ENCODE measurements at places on chromosomes 7 and 10.

GRCh38 chr7:6346581-6346980 lies 74.2 kb upstream of the CYTH3 start:
- no peak for DNase-seq

- no peak for DNase-seq
Measured at GRCh38 chr7:43475983-43476382, 106.9 kb upstream of the STK17A start.

GRCh38 chr7:1458683-1459511 lies at the start of gene MICALL2:
TSS of gene MICALL2 (minus strand) at chr7:1459470. CDS start at chr7:1459326, 144 bp downstream.
- no peak for DNase-seq

GRCh38 chr10:77244746-77245145 lies 392.9 kb downstream of the KCNMA1 start:
- DNase-seq: no peak

DNA sequence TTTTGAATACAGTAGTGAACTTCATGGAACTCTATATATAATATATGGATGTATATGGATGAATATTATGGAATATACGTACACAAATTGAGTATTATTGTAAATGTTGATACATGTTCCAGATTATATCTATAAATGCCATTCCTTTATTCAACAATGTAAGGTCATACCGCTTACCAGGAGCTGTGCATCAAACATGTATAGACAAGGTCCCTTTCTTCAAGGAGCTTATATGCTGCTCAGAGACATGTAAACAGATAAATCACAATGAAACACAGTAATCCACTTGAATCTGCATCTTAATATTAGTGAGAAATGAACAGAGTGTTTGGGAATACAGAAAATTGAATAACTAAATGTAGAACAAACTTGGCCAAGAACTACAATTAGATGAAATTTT lies 898 bp upstream of the SEM1 start:
- DNase-seq: no peak

- no peak for DNase-seq
Measured at GRCh38 chr7:19144661-19145433, at the start of gene FERD3L. TSS of gene FERD3L (minus strand) at chr7:19145421. CDS start at chr7:19145362, 59 bp downstream.

DNA sequence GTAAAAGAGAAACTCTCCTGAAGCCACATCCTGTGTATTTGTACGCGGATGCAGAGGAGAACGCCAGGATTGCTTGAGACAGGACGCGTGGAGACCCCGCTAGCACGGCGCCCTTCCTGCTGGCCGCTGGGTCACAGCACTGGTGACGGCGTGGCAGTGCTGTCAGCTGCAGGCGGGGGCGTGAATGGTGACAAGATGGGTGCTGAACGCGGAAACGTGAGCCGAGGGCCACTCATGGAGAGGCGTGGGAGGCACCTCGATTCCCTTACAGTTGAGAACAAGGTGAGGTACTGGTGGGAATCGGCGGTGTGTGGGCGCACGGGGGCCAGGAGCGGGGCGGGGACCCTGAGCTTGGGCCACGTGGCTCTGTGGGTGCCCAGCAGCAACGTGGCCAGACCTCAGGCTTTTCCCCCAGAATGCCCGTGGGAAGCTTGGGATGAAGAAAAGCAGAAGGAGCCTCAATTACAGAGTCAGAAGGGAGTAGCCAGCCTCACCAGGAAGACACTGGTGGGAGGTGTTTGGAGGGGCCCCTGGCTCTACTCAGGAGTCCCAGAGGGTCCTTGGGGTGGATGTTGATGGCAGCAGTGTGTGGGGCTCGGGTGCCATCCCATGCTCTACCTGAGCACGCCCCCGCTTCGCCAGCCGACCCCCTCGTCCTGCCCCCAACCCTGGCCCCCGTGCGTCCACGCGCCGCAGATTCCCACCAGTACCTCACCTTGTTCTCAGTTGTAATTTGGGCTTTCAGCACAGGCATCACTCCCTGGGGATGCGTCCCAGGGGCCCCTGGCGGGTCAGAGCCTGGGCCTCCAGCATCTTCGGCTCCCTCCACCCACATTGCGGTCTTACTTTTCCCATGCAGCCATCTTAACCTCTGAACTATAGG lies 208.4 kb upstream of the TCERG1L start:
- DNase-seq: no peak

DNA sequence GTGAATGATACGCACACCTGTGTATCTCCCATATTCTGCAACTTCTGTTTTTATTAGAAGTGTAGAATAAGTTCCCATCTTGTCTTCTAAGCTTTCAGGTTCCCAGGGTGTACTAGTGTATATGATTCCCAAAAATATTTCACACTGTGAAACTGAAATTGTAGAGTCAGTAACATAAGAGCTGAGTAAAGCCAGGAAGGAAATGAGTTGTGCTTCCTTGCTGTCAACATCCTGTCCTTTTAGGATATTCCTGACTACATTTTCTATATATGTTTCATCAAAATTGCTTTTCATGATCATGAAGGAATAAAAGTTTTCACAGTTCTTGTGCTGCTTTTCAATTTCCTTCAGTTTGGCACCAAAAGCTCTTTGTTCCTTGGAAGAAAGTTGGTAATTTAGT lies 15.2 kb downstream of the SAMD9L start:
- DNase-seq: no peak

GRCh38 chr10:130481076-130481930 lies 345.1 kb downstream of the GLRX3 start:
- DNase-seq: no peak

- no peak for DNase-seq
Measured at GRCh38 chr10:72730479-72730878, 38.5 kb downstream of the MCU start.

- DNase-seq: peak; percentile 73
Measured at GRCh38 chr7:150357270-150357669, 11.4 kb upstream of the REPIN1 start.

GRCh38 chr7:50205011-50205410 lies 99.5 kb upstream of the IKZF1 start:
- no peak for DNase-seq

DNA sequence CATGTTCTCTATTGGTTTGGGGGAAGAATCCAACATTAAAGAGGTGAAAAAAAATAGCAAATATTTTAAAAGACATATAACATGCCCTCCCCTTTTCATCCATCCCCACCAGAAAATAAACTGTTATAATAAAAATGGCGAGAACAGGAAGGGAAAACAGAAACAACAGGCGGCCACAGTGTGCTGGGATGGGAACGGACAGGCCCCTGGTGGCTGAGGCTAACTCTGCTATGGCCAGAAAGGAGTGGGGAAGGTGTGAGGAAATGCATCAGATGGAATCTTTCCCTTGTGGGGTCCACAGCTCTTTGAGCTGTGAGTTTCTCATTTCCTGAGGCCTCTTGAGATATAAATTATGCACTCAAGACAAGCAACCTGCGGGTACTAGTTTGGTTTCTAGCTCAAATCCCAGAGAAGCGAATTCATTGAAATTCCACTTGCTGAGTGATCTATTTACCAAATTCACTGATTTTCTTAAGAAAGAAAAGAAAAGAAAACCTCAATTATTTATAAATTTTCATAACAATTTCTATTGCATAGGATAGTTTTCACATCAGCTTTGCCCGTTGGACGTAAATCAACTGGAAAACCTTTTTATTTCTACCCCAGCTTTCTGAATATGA lies 139.5 kb downstream of the BMPER start:
- DNase-seq: no peak

DNA sequence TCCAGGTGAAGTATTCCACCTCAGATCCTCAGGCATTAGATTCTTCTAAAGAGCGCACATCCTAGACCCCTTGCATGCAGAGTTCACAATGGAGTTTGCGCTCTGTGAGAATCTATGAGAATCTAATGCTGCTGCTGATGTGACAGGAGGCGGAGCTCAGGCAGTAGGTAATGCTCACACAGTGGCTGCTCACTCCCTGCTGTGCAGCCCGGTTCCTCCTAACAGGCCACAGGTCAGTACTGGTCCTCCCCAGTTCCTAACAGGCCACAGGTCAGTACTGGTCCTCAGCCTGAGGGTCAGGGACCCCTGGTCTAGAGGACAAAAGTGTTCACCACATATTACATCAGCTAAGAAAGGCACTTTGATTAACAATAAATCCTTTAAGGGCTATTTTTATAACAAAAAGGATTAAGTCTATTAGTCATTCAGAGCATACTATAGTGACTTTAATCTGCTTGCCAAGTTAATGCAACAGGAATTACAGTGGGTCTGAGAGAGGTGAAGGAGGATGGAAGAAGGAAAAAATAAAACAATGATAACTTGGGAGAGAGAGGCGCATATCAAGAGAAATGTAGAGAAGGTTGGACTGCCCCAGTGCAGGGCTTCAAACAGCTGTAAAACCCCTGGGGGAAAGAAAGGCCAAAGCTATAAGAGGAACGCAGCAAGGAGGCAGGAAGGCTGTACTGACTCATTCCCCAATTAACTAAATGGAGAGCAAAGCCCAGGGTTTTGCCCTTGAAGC lies 49.2 kb downstream of the CUL2 start:
- DNase-seq: no peak

DNA sequence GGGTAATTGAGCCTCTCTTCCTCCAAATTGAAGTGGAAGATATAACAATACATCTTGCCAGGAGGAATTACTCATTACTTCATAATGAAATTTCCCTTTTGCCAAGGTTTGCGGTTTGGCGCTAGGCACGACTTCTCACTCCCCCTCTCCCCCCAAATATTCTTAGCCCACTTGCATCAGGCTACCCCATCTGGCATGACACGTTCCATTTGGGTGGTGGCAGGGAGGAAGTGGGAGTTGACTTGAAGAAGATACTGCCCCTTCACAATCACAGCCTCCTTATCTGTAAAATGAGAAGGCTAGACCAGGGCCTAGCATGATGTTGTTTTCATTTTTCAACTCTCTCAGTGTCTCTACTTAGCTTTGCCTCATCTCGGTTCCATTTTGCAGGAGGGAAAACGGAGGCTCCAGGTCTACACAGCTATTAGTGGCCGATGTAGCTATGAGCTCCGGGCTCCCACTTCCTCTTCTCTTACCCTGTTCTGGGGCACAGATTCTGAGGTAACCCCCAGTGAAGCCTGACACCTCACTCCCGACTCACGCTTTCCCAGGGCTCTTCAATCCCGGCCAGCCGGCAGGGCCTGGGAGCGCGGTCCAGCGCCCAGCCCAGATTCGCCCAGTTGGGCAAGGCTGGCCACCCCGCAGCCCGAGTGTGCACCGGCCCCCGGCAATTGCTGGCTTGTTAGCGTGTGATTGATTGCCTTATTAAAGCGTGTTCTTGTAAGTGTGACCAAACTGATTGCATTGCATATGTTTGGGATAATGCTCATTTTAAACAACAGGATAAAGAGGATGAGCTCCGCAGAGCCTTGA lies 6.5 kb downstream of the EVX1 start:
- DNase-seq: no peak

DNA sequence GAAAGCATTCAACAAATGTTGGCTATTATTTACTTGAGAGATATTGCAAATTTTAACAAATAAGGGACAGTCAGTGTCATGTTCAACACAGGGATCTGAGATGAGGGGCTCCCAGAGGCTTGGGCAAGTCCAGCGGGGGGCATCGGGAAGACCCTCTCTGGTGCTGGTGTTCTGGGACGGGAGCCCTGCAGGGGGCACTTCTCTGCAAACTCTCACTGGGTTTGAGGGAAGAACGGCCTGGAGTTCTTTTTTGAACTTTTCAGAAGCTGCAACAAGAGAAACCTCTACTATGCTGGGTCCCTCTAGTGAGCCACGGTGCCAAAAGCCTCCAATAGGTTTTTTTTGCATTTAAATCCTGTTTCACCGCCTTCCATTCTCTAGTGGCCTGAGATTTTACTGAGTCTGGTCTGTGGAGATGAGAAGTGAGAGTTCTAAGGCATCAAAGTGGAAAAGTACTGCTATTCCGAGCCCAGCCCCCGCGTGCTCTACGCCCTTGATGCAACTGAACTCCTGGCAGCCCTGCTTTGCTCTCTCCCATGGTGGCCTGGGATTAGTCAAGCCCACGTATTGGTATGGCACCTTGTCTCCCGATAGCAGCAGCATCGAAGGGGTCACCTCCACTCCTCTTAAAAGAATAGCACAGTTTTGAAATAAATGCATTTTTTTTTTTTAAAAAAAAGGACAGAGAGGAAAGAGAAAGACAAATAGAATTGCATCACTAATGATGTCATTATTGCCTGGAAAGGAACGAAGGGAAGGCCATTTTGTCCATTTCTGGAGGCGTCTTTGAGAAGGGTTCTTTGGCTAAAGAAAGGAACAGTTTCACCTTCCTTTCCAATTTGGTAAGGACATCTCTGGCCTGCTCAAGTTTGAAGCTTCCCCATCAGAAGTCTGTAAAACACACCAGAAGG lies 43.5 kb downstream of the CLEC2L start:
- no peak for DNase-seq

- no peak for DNase-seq
Measured at GRCh38 chr10:16927546-16927945, 110.3 kb upstream of the RSU1 start.

DNA sequence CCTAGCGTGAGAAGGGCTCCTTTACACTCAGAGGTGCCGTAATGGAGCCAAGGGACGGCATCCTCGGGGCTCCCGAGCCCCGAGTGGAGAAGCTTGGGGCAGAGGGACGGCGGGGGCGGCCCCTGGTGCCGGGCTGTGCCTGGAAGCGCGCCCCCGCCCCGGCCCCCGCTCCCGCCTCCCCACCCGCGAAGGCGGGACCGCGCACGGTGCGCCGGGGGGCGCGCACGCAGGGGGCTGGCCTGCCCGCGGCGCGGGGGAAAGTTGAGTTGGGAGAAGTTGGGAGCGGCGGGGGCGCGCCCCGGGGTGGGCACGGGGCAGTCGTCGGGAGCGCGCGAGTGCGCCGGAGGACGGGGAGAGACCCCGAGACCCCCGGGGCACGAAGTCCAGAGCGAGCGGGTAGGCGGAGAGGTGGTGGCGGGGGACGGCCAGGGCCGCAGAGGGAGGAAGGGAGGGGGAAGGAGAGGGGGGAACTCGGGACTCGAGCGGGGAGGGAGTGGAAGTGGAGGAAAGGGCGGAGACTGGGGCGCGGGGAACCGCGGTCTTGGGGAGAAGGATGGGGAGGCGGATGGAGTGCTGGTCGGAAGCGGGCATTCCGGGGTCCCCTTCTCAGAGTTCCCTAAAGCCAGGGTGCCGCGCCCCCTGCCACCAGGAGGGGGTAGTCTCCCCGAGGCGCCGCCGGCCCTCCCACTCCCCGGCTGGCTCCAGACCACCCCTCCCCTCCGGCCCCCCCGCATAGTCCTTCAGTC lies at the start of gene SLC4A2:
TSS of gene SLC4A2 (plus strand) at position 223 of the 746 bp plus-strand sequence. CDS start 2,399 bp downstream, outside the sequence.
- DNase-seq: peak; percentile 58
